ENCODE measurements at places on chromosomes 4 and X. TPM values are rescaled to one million over a fixed set of nuclear protein-coding genes. Genes with fewer than 3 reads are reported as not detected.

Gene TMEM128
- 27.2 TPM for total RNA-seq

Gene PHOX2B
- total RNA-seq: not detected

Gene HADH
- total RNA-seq: 6.7 TPM

Gene PRR32
- total RNA-seq: not detected

Gene PLK4
- 15.1 TPM for total RNA-seq

Gene ZNF827
- total RNA-seq: 6.7 TPM

Gene DGKK
- total RNA-seq: not detected

Gene NRK
- 3.6 TPM for total RNA-seq

Gene PRICKLE3
- 3.1 TPM for total RNA-seq

Gene NAT8L
- not detected for total RNA-seq

Gene TRIM60
- not detected for total RNA-seq

Gene RRH
- not detected for total RNA-seq

Gene CAPN6
- total RNA-seq: not detected

Gene SOD3
- total RNA-seq: 0.28 TPM

Gene QRFPR
- not detected for total RNA-seq

Gene C4orf50
- not detected for total RNA-seq
